ENCODE measurements at places on chromosomes 1 and 21.

DNA sequence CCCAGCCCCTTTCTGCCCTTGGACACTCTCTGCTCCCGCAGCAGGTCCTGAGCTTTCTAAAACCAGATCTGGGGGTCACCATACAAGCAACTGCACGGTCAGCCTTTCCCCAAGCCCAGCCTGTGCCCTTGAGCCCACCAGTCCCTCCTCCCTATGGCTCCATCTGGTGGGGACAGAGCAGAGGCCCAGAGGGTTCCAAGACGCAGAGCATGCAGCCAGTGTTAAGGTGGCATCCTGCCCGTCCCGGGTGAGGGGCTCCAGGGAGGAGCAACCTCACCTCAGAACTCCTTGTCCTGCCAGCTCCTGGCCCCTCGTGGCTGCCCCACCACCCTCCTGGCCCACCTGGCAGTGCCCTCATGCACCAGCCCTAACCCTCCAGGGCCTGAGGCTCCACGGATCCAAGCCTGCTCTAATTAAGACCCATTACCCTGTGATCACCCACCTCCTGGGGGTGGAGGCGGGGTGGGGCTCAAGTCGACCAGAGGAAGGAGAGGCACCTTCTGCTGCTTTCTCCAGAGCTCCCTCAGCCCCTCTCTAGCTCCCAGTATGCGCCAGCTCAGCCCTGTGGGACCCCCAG is 8.5 kb downstream of the CHD5 start:
- no peak for DNase-seq

GRCh38 chr1:156684227-156684782 is 7.1 kb upstream of the NES start:
- DNase-seq: no peak

GRCh38 chr1:23148084-23148483 is 20.6 kb downstream of the LUZP1 start:
- DNase-seq: no peak

DNA sequence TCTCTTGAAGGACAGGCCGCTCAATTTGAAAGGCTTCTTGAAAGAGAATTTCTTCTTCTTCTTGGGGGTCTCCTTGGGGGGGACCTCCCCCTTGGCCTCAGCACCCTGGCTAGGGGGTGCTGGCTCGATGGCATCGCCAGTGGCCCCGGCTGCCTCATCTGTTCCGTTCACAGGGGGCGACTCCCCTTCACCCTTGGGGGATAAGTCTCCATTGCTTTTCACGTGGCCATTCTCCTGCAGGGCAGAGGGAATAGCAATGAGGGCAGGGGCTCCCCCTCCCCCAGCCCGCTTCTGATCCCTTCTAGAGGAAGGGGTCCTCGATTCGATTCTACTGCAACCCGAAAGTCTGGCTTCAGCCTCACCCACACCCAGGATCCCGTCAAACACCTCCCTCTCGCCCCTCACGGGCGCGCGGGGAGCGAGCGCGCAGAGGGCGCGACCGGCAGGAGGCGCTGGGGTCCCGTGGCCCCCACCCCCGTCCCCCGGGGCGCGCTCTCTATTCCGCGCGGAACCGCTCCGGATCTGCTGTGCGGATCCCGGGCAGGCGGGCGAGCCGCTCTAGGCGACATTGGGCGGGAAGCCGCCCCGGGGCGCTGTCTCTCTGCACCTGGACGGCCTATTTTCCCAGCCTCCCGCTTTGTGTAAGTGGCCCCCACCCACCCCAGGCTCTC is 1.0 kb downstream of the MARCKSL1 start:
- DNase-seq: no peak

GRCh38 chr1:117250061-117250606 is 39.4 kb upstream of the VTCN1 start:
- DNase-seq: no peak

DNA sequence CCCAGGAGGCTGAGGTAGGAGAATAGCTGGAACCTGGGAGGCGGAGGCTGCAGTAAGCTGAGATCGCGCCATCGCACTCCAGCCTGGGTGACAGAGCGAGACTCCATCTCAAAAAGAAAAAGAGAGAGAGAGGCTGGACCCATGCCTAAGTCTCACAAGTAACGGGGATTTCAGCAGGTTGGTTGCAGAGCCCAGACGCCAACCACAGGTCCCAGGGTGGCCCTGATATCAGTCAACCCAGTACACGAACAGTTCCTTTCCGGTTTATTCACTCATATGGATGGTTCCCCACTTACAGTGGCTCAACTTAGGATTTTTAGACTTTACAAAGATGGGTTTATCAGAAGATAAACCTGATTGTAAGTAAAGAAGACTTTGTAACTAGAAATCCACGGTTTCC is 40.9 kb downstream of the CLSTN1 start:
- DNase-seq: no peak
